ENCODE measurements at places on chromosomes 7 and 10. TPM values are rescaled to one million over a fixed set of nuclear protein-coding genes. Genes with fewer than 3 reads are reported as not detected.

Gene RUFY2
- 7.8 TPM for total RNA-seq

DNA sequence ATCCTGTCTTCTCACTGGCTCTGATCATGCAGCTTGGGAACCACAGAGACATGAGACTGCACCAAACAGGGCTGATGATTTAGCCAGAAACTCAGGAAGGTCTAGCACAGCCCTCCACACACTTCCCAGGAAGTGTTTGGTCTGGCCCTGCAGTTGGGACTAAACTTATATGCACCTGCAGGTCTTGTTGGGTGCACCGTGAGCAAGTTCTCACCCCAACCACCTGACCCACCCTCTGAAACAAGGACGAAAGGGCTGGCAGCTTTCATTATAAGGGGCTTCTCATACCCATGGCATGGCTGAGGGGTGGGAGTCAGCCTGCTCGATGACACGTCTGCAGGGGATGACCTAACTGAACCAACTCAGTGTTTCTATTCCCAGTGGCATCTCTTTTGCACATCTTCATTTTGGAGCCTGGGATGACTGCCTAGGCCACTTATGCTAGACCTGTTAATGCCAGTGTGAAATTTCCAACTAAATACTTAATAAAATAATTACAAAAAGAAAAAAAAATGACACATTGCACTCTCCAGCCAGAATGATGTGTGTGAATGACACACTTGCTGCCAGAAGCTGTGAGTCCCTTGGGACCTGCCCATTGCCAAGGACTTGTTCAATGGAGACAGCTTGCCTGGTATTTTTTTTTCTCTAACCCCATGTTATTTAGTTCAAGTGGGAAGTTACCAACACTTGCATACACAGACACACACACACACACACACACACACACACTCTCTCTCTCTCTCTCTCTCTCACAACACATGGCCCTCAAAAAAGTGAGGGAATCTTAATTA is 102.6 kb downstream of the NEURL1 start:
- no peak for DNase-seq

DNA sequence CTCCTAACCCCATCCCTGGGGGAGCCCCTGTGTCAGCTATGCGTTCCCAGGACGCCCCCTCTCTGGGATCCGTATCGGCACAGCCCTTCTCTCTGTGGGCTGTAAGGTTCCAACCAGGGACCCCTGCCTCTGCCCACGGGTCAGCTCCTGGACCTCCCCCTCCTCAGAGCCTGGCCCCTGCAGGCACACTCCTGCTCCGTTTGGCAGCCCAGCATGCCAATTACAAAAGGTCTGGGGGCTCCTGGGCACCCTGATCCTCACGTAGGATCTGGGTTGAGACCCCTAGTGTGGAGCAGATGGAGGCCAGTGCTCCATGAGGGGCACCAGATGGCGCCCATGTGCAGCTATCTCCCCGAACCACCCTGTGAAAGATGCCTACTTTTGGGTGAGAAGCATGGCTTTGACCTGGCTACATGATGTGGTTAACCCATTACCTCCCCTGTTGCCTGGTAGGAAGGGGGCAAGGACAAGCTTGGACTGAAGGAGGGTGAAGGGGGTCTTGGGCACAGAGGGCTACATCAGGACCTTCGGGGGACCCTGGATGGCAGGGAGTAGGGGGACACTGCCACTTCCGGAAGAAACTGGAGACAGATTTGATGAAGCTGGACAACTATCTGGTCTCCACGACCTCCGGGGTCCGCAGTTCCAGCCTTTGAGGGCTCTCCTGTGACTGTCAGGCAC is 9.0 kb downstream of the TACR2 start:
- peak; percentile 52 for DNase-seq

Gene GRM8
- not detected for total RNA-seq

DNA sequence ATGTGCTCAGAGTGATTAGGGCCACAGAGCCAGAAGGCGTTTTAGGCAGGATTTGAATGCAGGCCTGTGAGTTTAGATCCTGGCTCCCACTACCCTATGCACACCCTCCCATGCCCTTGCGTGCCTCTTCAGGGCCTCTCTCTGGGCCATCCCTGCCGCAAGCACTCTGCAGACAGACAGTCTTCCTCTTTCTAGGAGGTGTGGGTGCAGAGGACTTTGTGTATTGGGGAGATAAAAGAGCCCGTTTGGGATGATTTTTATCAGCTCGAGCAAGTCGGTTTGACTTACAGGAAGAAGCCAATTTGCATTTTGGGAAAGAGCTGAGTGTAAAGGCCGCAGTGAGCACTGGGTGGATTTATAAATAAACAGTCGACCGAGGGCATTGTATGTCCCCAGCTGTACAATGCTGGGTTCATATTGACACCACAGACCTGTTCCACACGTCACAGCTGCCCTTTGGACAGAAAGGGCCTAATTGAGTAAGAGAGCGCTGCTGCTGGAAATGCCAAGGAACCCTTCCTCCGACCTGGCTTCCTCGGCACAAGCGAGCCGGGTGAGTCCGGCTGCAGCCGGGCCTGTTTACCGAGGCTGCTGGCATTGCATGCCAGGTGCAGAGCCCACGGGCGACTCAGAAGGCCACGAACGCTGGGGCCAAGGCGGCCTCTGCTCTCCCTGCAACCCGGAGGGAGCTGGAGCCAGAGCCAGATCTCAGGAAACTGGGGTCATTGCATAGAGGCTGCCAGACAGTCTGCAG is 25.1 kb downstream of the ZMIZ1 start:
- no peak for DNase-seq

Gene CUEDC2
- 71.8 TPM for total RNA-seq

GRCh38 chr10:105586451-105587098 is 945.5 kb downstream of the SORCS3 start:
- DNase-seq: no peak

DNA sequence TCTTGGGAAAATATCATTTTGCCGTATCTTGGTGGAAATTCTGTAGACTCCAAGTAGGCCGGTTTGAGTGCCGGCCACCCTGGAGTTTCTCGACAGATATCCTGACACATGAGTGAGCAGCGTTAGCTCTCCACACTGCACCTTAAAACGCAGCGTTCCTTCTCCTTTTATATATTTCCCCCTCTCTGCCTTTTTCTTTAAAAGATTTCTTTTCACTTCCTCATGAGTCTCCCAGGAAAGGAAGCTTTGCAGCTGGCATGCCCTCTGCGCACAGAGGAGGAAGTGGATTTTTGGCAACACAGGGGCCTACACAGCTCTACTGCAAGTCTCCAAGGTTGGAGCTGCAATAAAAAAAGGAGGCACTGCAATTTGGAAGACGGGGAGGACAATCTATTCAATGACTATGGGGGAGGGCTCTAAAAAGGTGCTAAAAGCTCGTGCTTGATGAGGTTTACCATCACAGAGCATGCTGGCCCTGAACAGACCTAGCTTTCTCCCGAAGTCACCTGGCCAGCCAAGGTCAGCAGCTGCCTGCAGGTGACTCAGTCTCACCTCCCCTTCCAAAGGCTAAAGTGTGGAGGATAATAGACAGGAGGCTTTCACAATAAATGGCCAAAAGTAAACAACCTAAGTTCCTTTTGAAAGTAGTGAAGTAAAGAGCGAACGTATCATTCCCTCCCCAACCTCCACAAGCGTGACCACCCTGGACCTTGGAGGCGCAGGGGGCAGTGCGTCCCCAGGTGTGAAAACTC is 252.8 kb downstream of the ZMYND11 start:
- DNase-seq: no peak

DNA sequence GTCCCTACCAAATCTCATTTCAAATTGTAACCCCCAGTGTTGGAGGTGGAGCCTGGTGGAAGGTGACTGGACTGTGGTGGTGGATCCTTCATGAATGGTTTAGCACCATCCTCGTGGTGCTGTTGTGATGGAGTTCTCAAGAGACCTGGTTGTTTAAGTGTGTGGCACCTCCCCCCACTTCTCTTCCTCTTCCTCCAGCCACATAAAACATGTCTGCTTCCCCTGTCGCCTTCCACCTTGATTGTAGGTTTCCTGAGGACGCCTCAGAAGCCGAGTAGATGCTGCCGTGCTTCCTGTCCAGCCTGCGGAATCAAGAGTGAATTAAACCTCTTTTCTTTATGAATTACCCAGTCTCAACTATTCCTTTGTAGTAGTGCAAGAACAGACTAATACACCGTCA is 21.0 kb downstream of the GRB10 start:
- DNase-seq: no peak

DNA sequence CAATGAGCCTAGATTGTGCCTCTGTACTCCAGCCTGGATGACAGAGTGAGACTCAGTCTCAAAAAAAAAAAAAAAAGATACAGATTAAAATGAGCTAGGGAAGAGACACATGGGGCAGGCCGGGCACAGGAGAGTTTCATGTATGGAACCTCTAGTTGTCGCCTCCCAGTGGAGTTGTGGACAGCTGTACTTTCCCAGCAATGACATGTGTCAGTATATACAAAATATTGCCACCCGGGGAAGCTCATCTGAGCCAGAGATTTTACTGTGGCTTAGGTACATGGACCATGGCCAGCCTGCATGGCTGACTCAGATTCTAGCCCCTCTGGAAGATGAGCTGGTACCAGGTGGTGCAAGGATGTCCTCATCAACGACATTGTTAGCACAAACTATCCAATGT is 87.4 kb downstream of the COL26A1 start:
- DNase-seq: no peak

DNA sequence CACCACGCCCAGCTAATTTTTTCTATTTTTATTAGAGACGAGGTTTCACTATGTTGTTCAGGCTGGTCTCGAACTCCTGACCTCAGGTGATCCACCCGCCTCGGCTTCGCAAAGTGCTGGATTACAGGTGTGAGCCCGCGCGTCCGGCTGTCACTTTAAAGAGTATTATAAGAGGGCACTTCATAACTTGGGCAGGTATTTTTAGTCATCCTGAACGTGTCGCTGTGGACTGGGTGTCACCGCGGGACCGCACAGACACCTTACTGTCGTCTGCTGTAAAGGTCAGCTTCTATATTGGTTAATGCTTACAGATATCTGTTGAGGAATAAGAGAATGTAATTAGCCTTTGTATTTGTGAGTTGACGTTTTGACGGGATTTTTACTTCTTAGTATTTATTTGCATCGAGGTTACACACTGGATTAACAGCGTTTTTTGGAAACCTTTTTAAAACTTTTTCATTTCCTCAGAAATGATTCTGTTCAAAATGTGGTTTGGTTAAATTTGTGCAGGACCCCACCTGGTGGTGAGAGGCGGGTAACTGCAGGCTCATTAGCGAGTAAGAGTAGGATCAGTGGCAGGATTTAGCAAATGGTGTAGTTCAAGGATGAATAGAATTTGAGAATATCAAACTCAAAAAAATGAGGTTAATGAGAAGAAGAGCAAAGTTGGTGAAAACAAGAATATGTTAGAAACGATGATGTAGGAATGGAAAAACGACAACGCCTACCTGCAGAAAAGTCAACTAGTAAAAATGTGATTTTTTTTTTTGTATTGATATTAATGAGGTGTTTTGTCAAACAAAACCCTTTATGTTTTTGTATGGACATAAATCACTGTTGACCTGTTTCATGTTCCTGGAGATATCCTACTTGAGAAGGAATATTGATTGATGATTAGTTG is 3.2 kb downstream of the DNAJB6 start:
- peak; percentile 83 for DNase-seq

DNA sequence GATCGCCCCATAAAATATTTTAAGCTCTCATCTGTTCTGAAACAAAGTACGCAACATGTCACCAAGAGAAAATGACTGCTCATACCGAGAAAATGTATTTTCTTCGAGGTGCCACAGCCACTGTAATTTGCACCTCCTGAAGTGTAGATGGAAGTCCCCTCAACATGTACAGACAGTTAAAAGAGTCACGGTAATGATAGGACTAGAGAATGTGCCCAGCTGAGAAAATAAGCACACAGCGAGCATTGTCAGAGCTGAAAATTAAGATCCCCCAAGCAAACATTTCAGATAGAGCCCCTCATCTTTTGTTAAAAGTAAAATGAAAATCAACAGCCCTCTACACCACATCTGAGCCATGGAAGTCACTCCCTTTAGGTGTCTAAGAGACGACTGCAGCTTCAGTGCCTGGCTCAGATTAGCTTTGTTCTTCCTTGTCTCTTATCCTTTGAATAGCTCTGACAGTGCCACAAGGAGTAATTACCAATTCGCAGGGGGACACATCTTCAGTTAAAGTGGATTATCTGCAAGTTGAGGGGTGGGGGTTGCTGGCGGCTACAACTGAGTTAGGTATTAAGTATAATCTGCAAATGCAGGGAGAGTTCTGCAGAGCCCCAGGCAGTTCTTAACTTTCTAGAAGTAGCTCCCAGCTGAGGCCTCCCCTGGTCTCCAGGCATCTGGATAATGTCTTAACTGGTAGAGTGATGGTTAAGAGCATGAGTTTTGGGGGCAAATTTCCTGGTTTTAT is 222.7 kb upstream of the C7orf33 start:
- DNase-seq: no peak

DNA sequence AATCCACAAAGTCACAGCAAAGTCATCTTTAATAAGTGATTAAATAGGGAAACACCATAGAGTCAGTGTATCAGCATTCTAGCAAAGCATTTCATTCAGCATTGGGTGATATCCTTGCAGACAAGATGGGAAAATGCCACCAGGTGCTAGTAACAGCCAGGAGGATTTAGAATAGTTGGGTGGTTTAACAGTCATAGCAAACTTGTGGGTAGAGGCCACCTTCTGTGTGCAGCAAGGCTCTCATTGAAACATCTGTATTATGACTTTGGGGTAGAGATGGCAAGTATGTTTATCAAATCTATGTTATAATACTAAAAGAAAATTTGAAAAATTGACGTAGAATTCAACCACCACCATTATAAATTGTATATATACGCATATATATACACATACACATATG is 26.4 kb upstream of the ADO start:
- DNase-seq: peak; percentile 37

DNA sequence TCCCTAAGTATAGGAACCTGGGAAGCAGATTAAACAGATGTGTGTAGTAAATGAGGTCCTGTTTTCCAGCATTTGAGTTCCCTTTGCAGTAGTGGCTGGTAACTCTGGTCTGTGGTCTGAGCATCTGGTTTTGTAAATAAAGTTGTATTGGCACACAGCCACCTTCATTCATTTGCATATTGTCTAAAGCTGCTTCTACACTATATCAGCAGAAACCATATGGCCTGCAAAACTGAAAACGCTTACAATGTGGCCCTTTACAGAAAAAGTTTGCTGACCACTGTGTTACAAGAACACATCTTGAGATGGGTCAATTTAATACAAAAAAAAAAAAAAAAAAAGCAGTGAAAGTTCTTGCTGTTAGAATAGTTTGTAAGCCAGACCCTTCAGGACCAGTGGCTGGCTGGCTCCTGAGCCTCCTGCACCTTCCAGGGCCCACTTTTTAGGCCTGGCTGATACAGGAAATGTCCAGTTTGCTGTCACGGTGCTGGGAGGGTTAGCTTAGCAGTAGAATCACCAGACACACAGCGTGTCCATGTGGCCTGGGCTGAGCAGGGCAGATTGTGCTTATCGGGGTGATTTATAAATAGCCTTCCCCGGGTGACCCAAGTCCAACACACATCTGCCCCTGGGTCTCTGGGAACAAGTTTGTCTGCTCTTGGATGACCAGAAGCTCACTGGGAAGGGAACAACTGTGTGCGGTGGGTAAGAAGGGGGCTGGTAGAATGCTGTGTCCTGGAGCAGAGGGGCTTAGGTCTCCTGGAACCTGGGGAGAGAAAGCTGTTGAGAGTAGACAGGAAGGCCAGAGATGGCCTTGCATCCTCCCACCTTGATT is 1.4 kb downstream of the C10orf71 start:
- DNase-seq: no peak

- peak; percentile 39 for DNase-seq
Observed at GRCh38 chr7:151339651-151340382, 1.8 kb upstream of the NUB1 start.

- no peak for DNase-seq
Observed at GRCh38 chr7:46286356-46286755, 365.3 kb upstream of the IGFBP3 start.

Data from activated CD8-positive, alpha-beta T cell treated with anti-CD3 and anti-CD28 coated beads for 36 hours (primary cell).